Activated naive CD4-positive, alpha-beta T cell treated with anti-CD3 and anti-CD28 coated beads, Interleukin-2, amount 50 U/mL, for 72 hours (primary cell): ENCODE measurements at places on chromosomes 1 and 21.

GRCh38 chr1:34378968-34379856 lies 202.5 kb downstream of the C1orf94 start:
- no peak for DNase-seq

- no peak for DNase-seq
Measured at GRCh38 chr1:21200767-21201166, 24.1 kb upstream of the EIF4G3 start.

DNA sequence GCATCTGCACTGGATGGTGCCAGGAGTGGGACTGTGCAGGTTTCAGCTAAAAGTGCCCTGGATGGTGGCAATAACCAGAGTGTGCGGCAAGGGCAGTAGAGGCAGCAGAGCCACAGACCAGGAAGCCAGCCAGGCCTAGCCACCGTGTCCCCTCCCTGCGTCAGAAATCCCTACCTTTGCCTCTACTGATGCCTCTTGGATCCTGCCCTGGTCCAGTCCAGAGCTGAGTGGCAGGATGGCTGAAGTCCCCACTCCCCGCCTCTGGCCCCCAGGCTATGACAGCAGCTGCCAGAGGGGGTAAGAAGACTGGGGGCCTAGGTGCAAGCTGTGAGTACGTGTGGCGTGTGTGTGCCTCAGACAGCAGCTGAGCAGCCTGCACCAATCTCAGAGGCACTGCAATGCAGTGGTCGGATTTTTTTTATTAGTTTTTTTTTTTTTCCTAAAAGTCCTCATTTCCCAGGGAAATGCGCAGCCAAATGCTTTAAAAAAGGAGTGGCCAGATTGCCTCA lies 51.9 kb downstream of the SYT2 start:
- no peak for DNase-seq

DNA sequence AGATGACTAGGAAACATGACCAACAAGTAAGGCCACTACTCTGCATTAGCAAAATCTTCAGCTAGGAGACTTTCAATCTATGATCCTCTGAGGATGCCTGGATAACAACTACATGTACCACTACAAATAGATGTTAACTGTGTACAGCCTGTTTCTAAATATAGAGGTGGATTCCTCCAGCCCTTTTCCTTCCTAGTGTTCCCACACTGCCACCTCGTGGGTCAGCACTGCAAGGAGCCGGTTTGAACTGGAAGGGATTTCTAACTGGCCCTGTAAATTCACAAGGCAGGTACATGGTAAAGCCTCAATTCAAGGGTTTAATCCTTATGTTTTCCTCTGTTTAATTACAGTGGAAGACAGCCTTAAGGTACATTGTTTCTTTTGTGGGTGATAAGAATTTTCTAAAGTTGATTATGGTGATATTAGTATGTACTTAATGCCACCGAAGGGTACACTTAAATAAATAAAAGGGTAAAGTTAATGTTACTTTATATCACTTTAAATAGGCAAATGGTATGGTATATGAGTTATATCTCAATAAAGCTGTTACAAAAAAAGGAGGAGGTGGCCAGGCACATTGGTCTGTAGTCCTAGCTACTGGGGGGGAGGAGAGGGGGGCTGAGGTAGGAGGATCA lies 14.4 kb downstream of the SMYD3 start:
- no peak for DNase-seq

- DNase-seq: no peak
Measured at GRCh38 chr1:95287825-95288224, 53.8 kb downstream of the RWDD3 start.

DNA sequence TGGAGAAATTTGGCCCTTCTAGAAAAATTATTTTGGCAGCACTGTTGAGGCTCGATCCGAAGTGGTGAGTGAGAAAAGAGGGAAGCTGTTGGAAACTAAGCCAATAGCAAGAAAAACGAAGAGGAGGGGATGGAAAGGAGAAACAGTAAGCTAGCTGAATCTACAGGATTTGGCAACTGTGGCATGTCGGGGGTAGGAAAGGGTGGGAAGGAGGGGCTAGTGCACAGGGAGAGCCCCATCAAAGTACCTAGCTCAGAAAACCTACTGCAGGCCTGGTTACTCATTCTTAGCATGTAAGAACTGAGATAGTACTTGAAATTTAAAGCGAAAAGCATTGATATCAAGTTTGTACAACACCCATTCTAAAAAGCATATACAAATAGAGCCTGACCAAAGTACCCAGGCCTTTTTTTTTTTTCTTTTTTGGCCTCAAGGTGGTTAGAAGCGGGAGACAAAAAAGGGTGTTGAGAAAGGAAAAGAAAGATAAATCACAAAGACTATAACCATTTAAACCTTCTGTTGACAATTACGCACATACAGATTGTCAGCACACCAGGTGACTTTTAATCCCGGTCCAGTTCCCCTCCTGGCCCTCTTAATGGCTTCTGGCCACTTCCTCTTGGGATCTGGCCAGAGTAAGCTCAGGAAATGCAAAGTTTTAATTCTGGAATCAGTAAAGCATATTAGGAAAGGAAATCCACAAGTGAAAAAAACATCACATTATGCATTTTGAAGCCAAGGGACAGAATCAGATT lies 50.4 kb downstream of the SLC16A1 start:
- DNase-seq: no peak
